ENCODE measurements at places on chromosomes 6 and 20. TPM values are rescaled to one million over a fixed set of nuclear protein-coding genes. Genes with fewer than 3 reads are reported as not detected.

GRCh38 chr6:43740321-43740960 lies 29.6 kb upstream of the VEGFA start:
- H3K36me3 ChIP-seq = no peaks in the 10 kb centered on the region
- H3K4me1 ChIP-seq = peaks cover 1% of the 10 kb centered on the region
- H3K27ac ChIP-seq = no peak overlapping the region
- no peaks in the 10 kb centered on the region for H3K27me3 ChIP-seq
- H3K4me3 ChIP-seq = no peak overlapping the region

DNA sequence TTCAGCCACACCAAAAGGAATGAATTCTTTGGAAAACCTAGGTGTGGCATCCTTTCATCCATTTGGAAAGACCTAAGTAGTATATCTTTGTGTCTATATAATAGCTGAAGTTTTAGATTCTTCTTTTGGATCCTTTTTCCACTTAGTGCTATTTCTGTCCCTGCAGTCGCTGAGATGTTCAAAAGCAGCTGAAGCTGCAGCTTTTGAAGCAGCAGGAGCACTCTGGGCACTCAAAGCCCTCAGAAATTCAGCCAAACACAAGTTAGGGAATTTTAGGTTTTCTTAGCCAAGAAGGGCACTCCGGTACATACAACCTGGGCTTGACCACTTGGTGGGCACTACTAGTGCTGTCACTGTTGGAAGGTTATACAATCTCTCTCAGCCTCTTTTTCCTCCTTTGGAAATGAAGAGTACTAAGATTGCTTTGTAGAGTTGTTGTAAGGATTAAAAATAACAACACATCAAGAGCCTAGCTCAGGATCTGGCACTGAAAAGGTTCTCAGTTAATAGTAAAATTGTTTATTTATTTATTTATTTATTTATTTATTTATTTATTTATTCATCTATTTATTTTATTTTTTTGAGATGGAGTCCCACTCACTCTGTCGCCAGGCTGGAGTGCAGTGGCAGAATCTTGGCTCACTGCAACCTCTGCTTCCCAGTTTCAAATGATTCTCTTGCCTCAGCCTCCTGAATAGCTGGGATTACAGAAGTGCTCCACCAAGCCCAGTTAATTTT lies 71.9 kb upstream of the SLC22A16 start:
- no peaks in the 10 kb centered on the region for H3K36me3 ChIP-seq
- no peak for DNase-seq
- peaks cover 7% of the 10 kb centered on the region for H3K4me1 ChIP-seq
- no peak overlapping the region for H3K4me3 ChIP-seq
- no peaks in the 10 kb centered on the region for H3K27me3 ChIP-seq
- no peak overlapping the region for H3K27ac ChIP-seq

GRCh38 chr6:138487102-138487604 lies 12.1 kb downstream of the NHSL1 start:
- no peaks in the 10 kb centered on the region for H3K27me3 ChIP-seq
- no peak overlapping the region for H3K27ac ChIP-seq
- no peak for DNase-seq
- no peaks in the 10 kb centered on the region for H3K4me1 ChIP-seq
- H3K36me3 ChIP-seq = no peaks in the 10 kb centered on the region

- H3K36me3 ChIP-seq = peaks cover 2% of the 10 kb centered on the region
- H3K27ac ChIP-seq = no peak overlapping the region
- H3K27me3 ChIP-seq = no peaks in the 10 kb centered on the region
- no peak for DNase-seq
- H3K4me3 ChIP-seq = no peak overlapping the region
These were observed 131.7 kb downstream of the LRRC1 start for GRCh38 chr6:53926505-53926904.

DNA sequence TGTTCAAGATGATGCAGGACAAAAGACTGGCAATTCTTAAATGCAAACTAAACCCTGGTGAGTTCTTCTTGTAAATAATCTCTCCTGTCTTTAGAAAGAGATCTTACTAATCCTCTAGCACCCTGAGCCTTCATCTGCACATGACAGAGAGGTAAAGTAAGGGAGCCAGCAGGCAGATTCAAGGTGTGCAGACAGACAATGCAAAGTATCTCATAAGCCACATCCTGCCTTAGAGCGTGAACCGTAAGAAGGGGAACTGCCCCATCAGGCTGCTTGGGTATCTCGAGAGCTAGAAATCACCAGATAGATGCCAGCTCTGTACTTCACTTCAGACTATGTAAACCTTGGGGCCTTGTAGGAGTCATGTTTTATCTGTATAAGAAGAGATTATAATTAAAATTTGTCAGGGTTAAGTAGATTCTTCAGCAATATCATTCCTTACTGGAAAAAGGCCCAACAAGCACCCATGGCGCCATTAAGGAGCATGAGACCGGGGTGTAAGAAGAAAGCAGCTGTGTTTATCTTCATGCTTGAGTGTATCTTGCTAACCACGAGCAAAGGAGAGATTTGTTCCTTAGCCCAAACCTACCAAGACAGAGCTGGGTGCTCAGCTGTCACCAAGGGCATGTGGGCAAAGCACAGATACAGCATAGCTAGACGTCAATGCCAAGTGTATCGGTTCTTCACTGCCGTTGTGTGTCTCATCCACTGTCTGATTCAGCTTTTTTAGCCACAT lies 24.4 kb downstream of the CNR1 start:
- H3K4me1 ChIP-seq = peaks cover 45% of the 10 kb centered on the region
- no peaks in the 10 kb centered on the region for H3K36me3 ChIP-seq
- peak overlapping the region; percentile 95 for H3K27ac ChIP-seq
- H3K4me3 ChIP-seq = no peak overlapping the region

- H3K4me3 ChIP-seq = no peak overlapping the region
These were observed 51.5 kb downstream of the PREX1 start for GRCh38 chr20:48776306-48776705.

DNA sequence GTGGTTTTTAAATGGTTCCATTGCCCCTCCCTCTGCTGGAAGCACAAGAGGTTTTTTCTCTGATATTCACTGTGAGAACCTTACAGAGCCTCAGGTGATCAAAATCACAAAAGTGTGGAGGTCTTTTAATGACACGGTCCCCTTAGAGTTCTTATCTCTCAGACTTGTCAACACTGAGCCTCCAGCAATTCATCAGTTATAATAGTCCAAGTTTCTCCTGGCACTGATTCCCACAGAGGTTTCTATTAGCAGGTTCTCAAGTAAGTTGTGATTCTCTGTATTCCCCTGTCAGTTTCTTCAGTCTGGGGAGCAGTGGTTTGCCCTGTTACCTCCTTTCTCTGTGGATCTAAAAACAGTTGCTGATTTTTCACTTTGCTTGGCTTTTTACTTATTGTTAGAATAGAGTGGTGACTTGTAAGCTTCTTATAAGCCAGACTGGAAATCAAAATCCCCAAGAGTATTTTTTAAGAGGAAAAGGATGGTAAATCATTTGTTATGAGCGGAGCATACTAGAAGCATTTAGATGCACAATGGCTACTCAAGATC lies 157.4 kb upstream of the BMP5 start:
- no peaks in the 10 kb centered on the region for H3K36me3 ChIP-seq
- H3K4me1 ChIP-seq = no peaks in the 10 kb centered on the region
- no peak for DNase-seq
- H3K27ac ChIP-seq = no peak overlapping the region
- no peak overlapping the region for H3K4me3 ChIP-seq

- no peak overlapping the region for H3K27ac ChIP-seq
- H3K4me3 ChIP-seq = no peak overlapping the region
These were observed 106.6 kb upstream of the SNX9 start for GRCh38 chr6:157716251-157716995.

DNA sequence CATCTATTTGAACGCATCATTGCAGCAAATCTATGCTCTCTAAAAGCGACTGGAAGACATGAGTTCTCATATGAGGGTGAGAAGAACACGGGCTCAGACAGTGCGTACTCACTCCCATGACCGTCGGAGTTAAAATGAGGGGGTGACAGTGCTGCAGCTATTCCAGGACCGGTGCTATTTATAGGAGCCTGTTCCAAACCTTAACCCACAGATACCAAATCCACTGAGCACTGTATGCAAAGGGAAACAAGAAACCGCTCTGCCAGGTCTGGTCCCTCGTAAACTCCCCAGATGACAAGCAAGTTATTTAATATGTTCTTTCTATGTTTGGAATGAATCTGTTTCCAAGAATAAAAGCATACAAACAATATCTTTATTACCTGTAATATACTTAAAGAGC lies 22.9 kb downstream of the PPP1R3G start:
- no peak overlapping the region for H3K27ac ChIP-seq
- no peak overlapping the region for H3K4me3 ChIP-seq
- peaks cover 8% of the 10 kb centered on the region for H3K36me3 ChIP-seq
- no peaks in the 10 kb centered on the region for H3K4me1 ChIP-seq
- no peaks in the 10 kb centered on the region for H3K27me3 ChIP-seq
- DNase-seq = no peak

- no peak overlapping the region for H3K27ac ChIP-seq
- DNase-seq = no peak
- no peaks in the 10 kb centered on the region for H3K27me3 ChIP-seq
- H3K4me3 ChIP-seq = no peak overlapping the region
These were observed 105.9 kb upstream of the CARMIL1 start for GRCh38 chr6:25173246-25173645.

DNA sequence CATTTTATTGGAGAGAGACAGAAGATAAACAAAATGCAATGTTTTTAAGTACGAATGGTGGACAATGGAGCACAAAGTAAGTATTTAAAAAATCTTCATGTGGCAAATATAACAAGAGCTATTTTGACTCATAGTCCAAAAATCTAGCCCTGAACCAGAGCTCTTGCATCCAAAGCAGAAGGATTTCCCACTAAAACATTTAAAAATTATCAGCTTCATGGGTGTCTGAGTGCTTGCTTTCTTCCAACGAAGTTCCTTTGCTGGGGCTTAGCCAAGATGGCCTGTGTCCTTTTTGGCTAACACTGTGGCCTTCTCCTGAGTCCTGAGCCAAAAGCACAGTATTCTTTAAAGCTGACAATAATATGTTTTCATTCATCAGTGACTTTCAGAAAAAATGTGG lies 161.7 kb downstream of the RIMS1 start:
- no peaks in the 10 kb centered on the region for H3K36me3 ChIP-seq
- H3K4me3 ChIP-seq = no peak overlapping the region
- no peaks in the 10 kb centered on the region for H3K4me1 ChIP-seq
- H3K27ac ChIP-seq = no peak overlapping the region

DNA sequence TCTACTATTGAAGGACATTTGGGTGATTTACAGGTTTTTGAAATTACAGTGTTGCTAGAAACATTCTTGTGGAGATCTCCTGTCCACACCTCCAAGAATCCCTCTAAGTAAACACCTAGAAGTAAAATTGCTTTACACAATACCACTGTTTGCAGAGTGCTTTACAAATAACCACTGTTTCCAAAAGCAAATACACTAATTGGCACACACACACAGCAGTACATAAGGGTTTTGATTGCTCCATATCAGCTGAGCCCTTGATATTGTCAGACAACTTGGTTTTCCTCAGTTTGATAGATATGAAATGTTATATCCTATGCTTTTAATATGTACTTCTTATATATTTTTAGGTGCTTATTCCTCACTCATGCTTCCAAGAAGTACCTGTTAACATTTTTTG lies 6.3 kb downstream of the HMGN4 start:
- peaks cover 6% of the 10 kb centered on the region for H3K4me1 ChIP-seq
- DNase-seq = no peak
- H3K27ac ChIP-seq = no peak overlapping the region
- no peak overlapping the region for H3K4me3 ChIP-seq

- H3K4me3 ChIP-seq = no peak overlapping the region
- H3K36me3 ChIP-seq = no peaks in the 10 kb centered on the region
- H3K27ac ChIP-seq = no peak overlapping the region
- DNase-seq = no peak
These were observed 586.1 kb downstream of the PTPRT start for GRCh38 chr20:42603655-42604054.

SDC4 gene
- not detected for total RNA-seq

GSTA1 gene
- total RNA-seq = not detected

FAM217A gene
- total RNA-seq = not detected

CDSN gene
- total RNA-seq = not detected

NOX3 gene
- not detected for total RNA-seq

DAAM2 gene
- not detected for total RNA-seq

All from B cell (primary cell).